CD4-positive, alpha-beta T cell treated with Interferon gamma for 1 hour (primary cell): ENCODE measurements at places on chromosomes 4 and X.

- no peak for DNase-seq
Measured at GRCh38 chr4:84931274-84931673, 35.2 kb downstream of the WDFY3 start.

- no peak for DNase-seq
Measured at GRCh38 chr4:166252487-166253402, 379.7 kb downstream of the TLL1 start.

GRCh38 chrX:19213610-19214152 lies 91.4 kb upstream of the ADGRG2 start:
- no peak for DNase-seq

GRCh38 chr4:2289955-2290333 lies 28.0 kb upstream of the MXD4 start:
- DNase-seq = no peak

- no peak for DNase-seq
Measured at GRCh38 chr4:173513651-173514050, 16.4 kb downstream of the HAND2 start.

GRCh38 chr4:98688411-98689290 lies 30.2 kb upstream of the TSPAN5 start:
- DNase-seq = no peak

DNA sequence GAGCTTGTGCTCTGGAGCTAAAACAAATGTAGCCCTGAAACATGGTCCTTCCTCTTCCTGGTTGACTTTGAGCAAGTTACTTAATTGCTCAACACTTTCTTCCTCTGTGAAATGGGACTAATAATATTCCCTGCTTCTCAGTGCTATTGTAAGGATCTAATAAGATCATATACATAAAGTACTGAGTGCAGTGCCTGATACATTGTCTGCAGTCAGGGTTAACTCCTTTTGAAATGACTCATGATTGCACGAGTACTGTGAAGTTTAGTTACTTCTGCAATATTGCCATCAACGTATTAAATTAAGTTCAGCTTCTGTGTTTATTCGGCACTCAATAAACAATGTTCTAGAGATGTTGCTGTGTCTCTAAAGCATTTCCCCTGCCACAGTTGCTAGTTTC lies 91.8 kb upstream of the HPRT1 start:
- DNase-seq = no peak

DNA sequence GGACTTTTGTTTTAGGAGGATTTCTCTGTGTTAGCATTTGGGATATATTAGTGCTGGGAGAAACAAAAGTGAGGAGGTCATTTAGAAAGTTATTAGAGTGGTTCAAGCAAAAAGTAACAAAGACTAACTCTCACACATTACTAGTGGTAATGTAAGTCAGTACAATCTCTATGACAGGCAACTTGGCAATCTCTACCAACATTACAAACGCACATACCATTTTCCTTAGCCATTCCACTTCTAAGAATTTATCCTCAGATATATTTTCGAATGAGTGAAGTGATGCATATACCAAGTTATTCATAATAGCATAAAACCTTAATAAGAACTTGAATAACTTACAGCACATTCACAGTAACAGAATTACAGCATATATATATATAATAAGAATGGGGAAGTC lies 146.2 kb downstream of the PRSS12 start:
- DNase-seq = no peak

- no peak for DNase-seq
Measured at GRCh38 chrX:71170660-71171059, 26.0 kb downstream of the NLGN3 start.

GRCh38 chr4:177569434-177569833 lies 127.2 kb upstream of the AGA start:
- DNase-seq = no peak

GRCh38 chrX:20517565-20517964 lies 250.9 kb upstream of the RPS6KA3 start:
- no peak for DNase-seq
